ENCODE measurements at places on chromosomes 12 and 14. TPM values are rescaled to one million over a fixed set of nuclear protein-coding genes. Genes with fewer than 3 reads are reported as not detected.

The PLXNC1 gene
- 20.5 TPM for polyA plus RNA-seq

The WNT5B gene
- polyA plus RNA-seq: 0.67 TPM

The HSPA2 gene
- 14.5 TPM for polyA plus RNA-seq

The ESR2 gene
- polyA plus RNA-seq: 0.58 TPM

The CMA1 gene
- not detected for polyA plus RNA-seq

The RAPGEF3 gene
- 5.9 TPM for polyA plus RNA-seq

The EFCAB11 gene
- 11.3 TPM for polyA plus RNA-seq

The INHBC gene
- not detected for polyA plus RNA-seq

The TESPA1 gene
- polyA plus RNA-seq: 1.1 TPM

The PPM1H gene
- 1.1 TPM for polyA plus RNA-seq

The ACSM4 gene
- polyA plus RNA-seq: not detected

The SMIM41 gene
- polyA plus RNA-seq: not detected

The TMPRSS12 gene
- 0.03 TPM for polyA plus RNA-seq

The CD163L1 gene
- polyA plus RNA-seq: 1.2 TPM

The GPR135 gene
- polyA plus RNA-seq: 0.22 TPM

The MEG3 gene
- polyA plus RNA-seq: 86.5 TPM

The HNF1A gene
- 71.3 TPM for polyA plus RNA-seq

The LHX5 gene
- not detected for polyA plus RNA-seq

The NRL gene
- 1.5 TPM for polyA plus RNA-seq

The STON2 gene
- 11.5 TPM for polyA plus RNA-seq

The OR10A7 gene
- polyA plus RNA-seq: not detected

The E2F7 gene
- 1.4 TPM for polyA plus RNA-seq

The TAS2R42 gene
- not detected for polyA plus RNA-seq

The NAV3 gene
- polyA plus RNA-seq: not detected

The NPFF gene
- polyA plus RNA-seq: 0.12 TPM

The LRRC43 gene
- polyA plus RNA-seq: not detected

The MYH6 gene
- 0.01 TPM for polyA plus RNA-seq

The CCDC177 gene
- 0.03 TPM for polyA plus RNA-seq

The RPL10L gene
- not detected for polyA plus RNA-seq

The KERA gene
- not detected for polyA plus RNA-seq

The HHIPL1 gene
- polyA plus RNA-seq: under 0.01 TPM

The AQP6 gene
- polyA plus RNA-seq: 0.31 TPM

The MYF5 gene
- not detected for polyA plus RNA-seq

The DHH gene
- polyA plus RNA-seq: not detected

The DEGS2 gene
- 28.2 TPM for polyA plus RNA-seq

The PPP1CC gene
- polyA plus RNA-seq: 420 TPM

The DDX55 gene
- polyA plus RNA-seq: 8.3 TPM

The UBR7 gene
- polyA plus RNA-seq: 13.2 TPM

The MMP19 gene
- polyA plus RNA-seq: 0.54 TPM

The RHOJ gene
- 11.1 TPM for polyA plus RNA-seq
